NCI-H2171 treated with DMSO at 0.1 percent for 48 hours (cell line): ENCODE measurements at places on chromosomes 5 and 9.
A peak's percentile ranks its signal among the peaks of the same experiment; 100 is the strongest.

GRCh38 chr5:179221877-179222220 lies 123.4 kb downstream of the ADAMTS2 start:
- DNase-seq = no peak

- DNase-seq = no peak
These were observed 38.8 kb upstream of the GLRX start for GRCh38 chr5:95861221-95861863.

GRCh38 chr9:130461218-130461630 lies 16.5 kb downstream of the ASS1 start:
- peak; percentile 87 for DNase-seq

DNA sequence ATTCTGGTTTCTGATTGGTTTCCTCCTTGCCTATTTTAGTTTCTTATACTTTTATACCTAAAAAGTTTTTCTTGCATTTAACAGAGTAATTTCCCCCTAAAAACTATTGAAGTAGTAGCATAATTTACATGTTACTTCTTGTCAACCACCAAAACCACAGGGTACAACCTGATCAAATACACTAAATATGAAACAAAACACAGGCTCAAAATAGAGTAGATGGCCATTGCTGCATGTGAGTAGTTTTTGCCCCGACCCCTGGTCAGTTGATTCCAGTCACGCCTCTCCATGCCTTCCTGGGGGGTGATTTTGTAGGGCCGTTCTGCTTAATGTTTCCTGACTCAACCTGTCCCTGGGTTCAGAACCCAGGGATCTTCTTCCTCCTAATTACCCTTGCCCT lies 101.8 kb downstream of the TLE4 start:
- DNase-seq = no peak

GRCh38 chr9:28678097-28678496 lies 1104.8 kb upstream of the C9orf72 start:
- no peak for DNase-seq

DNA sequence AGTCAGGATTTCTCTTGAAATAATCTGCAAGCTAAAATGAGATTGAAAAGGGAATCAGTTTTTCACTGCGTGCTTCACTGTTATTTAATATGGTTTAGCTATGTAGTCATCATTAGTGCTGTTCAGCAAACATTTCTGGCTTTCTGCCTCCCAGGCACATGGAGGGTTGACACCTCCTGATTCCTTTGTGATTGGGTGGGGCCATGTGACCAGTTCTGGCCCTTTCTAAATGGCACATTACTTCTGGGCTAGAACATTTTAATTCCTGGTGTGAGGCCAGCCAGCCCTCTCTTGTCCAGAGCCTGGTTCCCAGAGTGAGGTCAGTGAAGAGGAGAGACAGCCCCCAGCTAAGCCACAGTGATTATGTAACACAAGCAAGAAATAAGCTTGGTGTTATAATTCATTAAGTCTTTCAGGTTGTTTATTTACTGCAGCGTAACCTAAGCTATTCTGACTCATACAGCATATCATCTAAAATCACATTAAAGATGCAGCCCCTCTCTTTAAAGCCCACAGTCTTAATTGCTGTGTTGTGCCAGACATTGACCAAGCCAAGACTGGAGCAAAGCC lies 17.4 kb upstream of the ARSI start:
- DNase-seq = no peak

GRCh38 chr5:111603446-111603827 lies 91.1 kb upstream of the STARD4 start:
- DNase-seq = no peak

DNA sequence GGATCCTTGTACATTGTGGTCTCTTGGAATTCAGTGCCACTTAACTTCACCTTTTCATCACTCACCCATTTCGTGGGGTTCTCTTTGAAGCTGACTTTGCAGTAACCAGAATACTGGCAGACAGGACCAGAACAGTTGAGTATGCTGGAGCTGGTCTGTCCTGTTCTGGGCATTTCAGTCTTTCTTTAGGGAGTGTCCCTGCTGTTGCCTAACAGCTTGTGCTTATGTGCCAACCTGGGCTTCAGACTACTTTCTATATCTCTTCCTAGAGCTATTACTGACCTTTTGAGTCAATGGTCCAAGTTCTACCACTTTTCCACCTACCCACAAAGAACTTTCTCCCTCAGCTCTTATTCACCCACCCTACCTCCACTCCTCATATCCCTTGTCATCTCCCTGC lies 10.0 kb upstream of the INSL6 start:
- DNase-seq = no peak

GRCh38 chr5:80182809-80183580 lies 72.9 kb downstream of the SERINC5 start:
- no peak for DNase-seq

- DNase-seq = no peak
These were observed 109.9 kb downstream of the CACNA1B start for GRCh38 chr9:137987244-137988030.

DNA sequence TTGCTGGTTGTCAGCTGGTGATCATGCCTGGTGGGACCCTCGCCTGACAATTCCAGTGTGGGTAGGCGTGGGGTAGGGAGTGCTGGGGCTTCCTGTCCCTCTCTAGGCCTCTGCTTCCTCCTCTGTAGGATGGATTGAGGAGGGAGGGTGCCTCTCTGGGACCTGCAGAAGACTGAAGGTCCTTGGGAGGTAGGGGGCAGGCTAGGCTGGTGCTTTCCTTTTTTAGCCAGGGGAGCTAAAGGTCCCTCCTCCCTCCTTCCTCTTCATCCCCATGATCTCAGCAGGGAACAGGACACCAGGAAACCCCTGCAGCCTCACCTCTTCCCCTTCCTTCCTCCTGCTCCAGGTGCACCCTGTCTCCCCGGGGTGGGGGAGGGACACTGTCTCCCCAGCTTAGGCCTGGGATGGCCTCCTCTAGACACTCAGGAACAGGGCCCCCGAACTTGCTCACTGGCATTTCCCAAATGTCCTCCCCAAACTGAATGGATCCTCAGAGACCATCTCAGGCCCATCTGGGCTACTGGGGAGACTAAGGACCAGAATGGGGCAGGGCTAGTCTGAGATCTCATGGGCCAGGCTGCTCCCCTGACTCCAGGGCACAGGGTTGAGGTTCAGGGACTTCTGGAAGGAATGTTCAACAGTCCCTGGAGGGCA lies 8.4 kb downstream of the SH2D3C start:
- no peak for DNase-seq

DNA sequence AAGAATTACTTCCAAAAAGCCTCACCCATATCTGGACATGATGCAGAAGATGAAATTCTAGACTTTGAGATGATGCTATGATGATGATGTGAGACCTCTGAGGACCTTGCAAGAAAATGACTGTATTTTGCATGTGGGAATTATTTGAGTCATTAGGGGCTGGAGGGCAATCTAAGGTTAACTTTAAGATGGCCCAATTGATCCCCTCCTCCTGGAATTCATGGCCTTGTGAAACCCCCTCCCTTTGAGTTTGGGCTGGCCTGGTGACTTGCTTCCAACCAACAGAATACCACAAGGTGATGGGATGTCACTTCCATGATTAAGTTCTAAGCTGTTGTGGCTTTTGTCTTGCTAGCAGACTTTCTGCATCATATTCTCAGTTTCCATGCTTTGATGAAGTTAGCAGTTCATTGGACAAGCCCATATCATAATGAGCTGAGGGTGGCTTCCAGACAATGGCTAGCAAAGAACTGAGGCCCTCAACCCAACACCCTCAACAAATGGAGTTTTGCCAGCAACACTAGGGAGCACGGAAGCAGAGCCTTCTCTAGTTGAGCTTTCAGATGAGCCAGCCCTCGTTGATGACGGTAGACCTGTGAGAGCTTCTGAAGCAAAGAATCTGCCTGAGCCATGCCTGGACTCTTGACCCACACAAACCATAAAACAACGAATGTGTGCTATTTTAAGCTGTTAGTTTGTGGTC lies 7.4 kb upstream of the AMACR start:
- DNase-seq = no peak

GRCh38 chr5:31193591-31194467 lies at the start of gene CDH6:
Gene CDH6, plus strand, starts transcription at chr5:31193686. Its CDS starts 73,788 bp downstream, at chr5:31267474.
- no peak for DNase-seq

DNA sequence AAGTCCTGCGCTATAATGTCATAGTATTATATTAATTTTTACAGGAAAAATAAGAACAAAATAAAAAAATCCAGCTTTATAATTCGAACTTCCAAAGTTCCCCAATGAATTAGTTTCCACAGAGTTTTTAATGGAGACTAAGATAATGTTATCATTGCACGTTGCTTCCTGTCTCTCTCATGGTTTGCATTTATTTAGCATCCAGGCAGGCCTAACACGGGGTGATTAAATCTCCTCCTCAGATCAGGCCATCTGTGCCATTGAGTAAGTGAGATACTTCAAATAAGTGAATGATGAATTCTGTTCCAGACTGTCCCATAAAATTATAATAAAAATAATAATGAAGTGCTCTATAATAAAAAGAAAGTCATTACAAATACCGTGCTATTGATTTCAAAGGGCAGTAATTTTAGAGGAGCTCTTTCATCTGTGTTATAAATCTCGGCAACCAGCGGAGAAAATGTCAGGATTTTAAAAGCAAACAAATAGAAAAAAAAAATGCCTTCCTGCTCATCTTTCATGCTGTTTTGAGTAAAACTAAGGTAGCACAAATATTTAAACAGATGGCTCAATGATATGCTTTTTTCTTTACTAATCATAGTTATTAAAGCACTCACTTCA lies 570.6 kb upstream of the ZNF608 start:
- peak; percentile 86 for DNase-seq

DNA sequence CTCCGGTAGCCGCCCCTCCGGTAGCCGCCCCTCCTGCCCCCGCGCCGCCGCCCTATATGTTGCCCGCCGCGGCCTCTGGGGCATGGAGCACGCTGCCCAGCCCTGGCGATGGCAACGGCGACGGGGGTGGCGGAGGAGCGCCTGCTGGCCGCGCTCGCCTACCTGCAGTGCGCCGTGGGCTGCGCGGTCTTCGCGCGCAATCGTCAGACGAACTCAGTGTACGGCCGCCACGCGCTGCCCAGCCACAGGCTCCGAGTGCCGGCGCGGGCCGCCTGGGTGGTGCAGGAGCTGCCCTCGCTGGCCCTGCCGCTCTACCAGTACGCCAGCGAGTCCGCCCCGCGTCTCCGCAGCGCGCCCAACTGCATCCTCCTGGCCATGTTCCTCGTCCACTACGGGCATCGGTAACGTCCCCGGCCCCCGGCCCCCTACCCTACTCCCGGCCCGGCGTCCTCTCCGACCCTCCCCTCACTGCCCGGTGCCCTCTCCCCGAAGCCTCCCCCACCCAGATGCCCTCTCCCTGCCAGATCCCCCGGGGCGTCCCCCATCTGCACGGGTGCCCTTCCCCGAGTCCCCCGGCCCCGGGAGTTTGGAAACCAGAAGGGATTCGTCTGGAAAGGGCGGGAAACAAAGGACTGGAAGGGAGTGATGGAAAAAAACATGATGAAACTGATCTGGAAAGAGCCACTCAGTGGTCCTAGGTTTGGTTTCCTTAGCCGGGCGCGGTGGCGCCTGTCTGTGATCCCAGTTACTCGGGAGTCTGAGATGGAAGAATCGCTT lies 417 bp downstream of the SRD5A1 start:
- DNase-seq = peak; percentile 70

DNA sequence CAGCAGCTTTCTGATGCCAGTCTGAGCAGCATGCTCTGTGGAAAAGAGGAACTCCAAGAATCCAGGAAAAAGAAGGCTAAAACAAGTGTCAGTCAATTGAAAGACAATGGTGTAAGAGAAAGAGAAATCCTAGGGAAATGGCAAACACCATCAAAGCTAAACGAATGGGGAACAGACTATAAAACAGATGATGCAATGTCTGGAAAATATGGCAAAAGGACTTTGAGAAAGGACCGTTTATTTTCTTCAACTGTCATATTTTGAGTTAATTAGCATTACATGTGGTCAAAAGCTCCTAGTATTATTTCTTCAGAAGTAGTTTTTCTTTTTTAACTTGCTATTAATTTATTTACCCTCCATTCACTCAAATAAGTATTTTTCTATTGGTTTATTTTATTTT lies 465.2 kb downstream of the LRRC70 start:
- DNase-seq = no peak

- DNase-seq = no peak
These were observed 3.6 kb upstream of the NKX2-5 start for GRCh38 chr5:173238312-173239232.

DNA sequence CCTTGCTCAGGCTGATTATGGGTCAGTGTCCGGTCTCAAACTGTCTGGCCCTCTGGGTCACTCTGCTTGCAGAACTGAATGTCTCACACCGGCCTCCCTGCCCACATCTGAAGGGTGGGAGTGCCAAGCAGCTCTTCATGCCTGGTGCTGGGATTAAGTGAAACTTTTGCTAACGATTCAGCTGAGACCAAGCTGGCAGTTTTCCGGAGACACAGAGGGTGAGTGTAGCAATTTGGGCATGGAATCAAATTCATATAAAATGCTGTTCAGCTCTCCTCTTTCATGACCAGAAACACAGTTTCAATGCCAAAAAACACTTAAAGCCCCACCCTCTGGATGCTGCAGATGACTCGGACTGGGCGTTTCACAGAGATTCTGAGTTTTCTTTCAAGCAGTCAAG lies 207.5 kb downstream of the NXNL2 start:
- no peak for DNase-seq

DNA sequence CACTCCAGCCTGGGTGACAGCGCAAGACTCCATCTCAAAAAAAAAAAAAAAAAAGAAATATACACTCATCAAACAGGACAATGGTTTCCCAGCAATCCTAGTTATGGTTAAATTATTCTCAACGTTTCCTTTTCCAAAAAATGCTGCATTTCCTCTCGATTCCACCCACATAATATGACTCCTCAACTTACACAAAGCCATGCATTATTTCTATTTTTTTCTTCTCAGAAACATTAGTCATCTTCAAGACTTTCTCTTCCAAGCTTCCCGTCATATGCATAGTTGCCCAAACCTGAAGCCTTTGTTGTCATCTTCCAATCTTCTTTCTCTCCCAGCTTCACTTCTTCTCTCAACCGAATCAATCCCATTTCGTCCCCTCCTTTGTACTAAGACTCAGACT lies 61.4 kb upstream of the RANBP6 start:
- DNase-seq = no peak

GRCh38 chr5:115507681-115508080 lies 36.9 kb downstream of the FEM1C start:
- DNase-seq = no peak

GRCh38 chr5:8522646-8523045 lies 653.7 kb downstream of the MTRR start:
- DNase-seq = peak; percentile 39
